ENCODE measurements at places on chromosomes 4 and X.

DNA sequence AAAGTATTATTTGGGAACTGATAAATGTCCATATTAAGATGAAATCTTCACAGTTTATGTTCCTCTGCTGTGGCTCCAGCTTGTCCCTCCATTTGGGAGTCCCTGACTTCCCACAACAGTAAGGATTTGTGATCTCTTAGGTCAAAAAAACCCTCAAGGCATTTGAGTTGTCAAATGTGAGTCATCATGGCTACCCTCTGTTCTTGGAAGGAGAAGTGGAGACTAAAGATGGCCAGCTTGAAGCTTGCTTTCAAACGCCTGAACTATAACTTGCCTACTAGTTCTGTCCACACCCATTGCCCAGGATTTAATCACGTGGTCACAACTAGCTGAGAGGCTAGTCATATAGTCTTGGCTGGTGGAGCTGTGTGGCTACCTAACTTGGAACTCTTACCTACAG lies 107.8 kb downstream of the CCNG2 start:
- H3K27me3 ChIP-seq: no peaks in the 10 kb centered on the region
- H3K4me3 ChIP-seq: no peak overlapping the region
- no peaks in the 10 kb centered on the region for H3K36me3 ChIP-seq
- no peak overlapping the region for H3K27ac ChIP-seq
- no peaks in the 10 kb centered on the region for H3K4me1 ChIP-seq

- no peaks in the 10 kb centered on the region for H3K4me1 ChIP-seq
- no peaks in the 10 kb centered on the region for H3K27me3 ChIP-seq
- H3K27ac ChIP-seq: no peak overlapping the region
- no peaks in the 10 kb centered on the region for H3K36me3 ChIP-seq
- no peak for DNase-seq
- H3K4me3 ChIP-seq: no peak overlapping the region
Measured at GRCh38 chr4:106971636-106972035, 64.5 kb downstream of the DKK2 start.

DNA sequence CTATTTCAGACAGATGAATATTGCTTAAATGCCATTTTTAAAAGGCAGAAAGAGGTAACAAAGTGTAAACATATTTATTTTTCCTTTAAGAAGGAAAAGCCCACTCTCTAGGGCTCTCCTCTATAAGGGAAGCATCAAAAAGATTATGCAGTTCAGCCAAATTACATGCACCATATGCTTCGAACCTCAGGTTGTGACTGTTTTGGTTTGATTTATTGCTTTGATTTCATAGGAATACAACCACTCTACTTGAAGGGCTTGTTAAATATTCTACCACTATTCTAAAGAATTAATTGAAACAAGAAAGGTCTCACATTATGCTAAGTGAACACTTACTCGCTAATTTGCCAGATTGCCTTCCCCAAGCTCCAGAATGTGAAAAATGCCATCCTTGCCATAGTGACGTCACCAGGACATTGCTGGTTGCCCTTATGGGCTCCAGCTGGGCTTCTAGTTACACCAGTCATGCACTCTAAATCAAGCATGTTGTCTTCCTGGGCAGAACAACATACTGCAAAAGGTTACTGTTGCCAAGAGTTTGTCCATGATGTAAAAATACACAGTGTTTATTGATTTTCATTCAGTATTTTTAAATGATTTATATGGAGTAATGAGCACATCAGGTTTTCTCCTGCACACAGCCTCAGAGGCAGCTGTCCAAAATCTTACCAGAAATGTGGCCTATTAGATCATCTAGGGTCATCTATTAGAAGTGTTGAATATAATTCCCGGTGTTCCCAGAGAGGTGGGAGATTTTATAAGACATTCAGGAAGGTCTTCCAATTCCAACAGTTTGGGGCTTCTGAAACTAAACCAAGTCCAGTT lies 164.4 kb upstream of the RAPGEF2 start:
- no peak overlapping the region for H3K27ac ChIP-seq
- H3K4me3 ChIP-seq: no peak overlapping the region
- no peaks in the 10 kb centered on the region for H3K36me3 ChIP-seq
- no peaks in the 10 kb centered on the region for H3K4me1 ChIP-seq
- H3K27me3 ChIP-seq: no peaks in the 10 kb centered on the region

DNA sequence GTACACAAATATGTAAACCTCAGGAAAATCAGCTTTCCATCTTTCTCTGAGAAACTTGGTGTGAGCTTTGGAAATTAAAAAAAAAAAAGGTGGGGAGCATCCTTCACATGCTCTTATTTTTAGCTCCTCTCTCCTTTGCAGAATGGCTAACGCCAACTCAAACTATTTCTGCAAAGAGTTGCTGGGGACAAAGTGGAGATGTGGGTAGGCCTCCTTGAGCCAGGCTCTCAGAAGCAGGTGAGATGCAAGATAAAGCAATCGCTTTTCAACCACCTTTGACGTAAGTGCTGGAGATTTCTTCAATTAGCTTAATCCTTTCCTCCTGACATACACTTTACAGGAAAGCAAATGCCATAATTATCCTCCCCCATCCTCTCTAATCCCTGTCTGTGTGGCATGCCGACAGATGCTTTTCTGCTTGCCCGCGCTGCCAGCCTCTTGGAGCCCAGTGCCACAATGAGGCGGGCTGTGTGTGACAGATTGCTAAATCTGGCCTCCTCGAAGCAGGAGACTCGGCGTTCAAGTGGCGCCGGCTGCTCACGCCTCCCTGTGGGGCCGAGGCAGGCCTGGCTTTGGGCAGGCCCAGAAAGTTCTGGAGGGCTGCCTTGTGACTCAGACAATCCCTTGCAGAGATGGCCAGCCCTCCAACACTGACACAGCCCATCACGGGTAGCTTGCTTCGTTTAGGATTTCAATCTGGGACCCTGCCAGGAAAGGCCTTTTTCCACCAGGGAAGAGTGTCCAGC lies 64.9 kb upstream of the SOD3 start:
- no peak overlapping the region for H3K4me3 ChIP-seq
- no peak overlapping the region for H3K27ac ChIP-seq
- no peak for DNase-seq
- no peaks in the 10 kb centered on the region for H3K27me3 ChIP-seq

DNA sequence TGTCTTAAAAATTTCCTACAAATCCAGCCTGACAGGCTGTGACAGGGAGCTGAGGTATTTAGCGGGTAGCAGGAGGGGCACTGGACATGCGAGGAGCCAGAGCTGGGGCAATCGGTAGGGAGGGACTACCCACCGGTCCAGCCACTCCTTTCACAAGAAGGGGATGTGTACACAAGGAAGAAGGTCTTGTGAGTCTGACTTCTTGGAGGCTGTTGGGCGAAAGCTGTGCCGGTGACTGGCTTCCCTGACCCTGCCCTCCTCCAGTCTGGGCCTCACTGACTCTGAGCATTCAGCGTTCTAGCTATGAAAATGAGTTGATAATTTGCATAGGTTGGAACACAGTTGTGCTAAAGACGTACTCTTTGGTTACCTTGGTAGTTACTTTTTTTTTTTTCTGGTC lies 12.7 kb upstream of the CXCL8 start:
- H3K27me3 ChIP-seq: no peaks in the 10 kb centered on the region
- no peak for DNase-seq
- H3K27ac ChIP-seq: no peak overlapping the region
- no peak overlapping the region for H3K4me3 ChIP-seq
- no peaks in the 10 kb centered on the region for H3K36me3 ChIP-seq

DNA sequence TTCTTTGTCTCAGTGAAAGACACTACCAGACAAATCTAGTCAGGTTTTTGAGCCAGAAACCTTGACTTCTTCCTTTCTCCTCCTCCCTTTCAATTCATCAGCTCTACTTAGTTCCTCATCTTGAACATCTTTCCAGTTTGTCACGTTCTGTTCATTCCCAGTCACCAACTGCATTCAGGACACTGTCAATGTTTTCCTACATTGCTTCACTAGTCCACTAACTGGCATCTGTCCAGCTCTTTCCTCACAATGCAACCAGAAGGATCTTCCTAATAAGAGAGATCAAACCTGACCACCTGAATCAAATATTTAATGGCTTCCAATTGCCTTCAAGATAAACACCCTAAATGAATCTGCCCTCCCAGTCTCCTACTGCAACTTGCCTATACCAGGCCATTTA lies 52.5 kb downstream of the SYNPO2 start:
- H3K27ac ChIP-seq: no peak overlapping the region
- no peaks in the 10 kb centered on the region for H3K27me3 ChIP-seq
- H3K4me3 ChIP-seq: no peak overlapping the region
- no peaks in the 10 kb centered on the region for H3K36me3 ChIP-seq
- H3K4me1 ChIP-seq: peaks cover 6% of the 10 kb centered on the region

DNA sequence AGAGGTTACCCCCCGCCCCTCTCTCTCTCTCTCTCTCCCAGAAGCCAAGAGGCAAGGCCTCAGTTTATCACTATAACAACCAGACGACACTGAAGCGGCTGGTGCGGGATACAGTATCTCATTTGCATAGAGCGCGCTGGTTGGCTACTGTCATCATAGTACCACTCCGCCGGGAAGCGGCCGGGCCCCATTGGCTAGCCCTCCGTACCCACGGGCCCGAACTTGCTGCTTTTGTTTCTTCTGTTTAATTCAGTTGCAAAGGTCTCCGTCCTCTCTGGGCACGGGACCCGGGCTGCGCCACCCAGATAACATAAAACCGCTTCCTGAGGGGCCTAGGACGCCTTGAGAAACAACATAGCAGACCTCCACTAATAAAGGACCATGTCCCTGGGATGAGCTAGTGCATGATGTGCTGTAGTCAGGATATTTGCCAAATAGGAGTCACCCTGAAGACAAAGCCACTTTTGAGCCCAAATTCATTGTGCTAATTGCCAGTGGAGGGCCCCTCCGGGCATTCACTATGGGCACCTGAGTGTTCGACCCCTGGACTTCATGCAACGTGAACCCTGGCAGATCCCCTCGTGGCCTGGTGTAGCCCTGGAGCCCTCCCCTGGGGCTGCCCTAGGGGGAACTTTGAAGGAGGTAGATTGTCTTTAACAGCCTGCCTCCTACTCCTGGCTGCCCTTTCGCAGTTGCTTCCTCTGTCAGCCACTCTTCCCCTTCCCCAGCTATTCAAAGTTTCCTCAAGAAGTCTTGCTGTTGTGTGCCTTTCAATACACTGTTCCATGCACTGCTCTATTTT lies at the start of gene PCYT1B:
Gene PCYT1B, minus strand, starts transcription at position 91 of the 802 bp plus-strand sequence. CDS start 242 bp downstream, outside the sequence.
- H3K36me3 ChIP-seq: no peaks in the 10 kb centered on the region
- H3K4me1 ChIP-seq: no peaks in the 10 kb centered on the region
- DNase-seq: peak; percentile 61
- no peaks in the 10 kb centered on the region for H3K27me3 ChIP-seq

Measured in right lobe of liver (tissue), 6 donors.